ENCODE measurements at places on chromosomes 7 and 10.

- no peak for DNase-seq
These were observed 32.4 kb upstream of the CCDC7 start for GRCh38 chr10:32413513-32413912.

GRCh38 chr7:110918949-110919548 lies 171.9 kb upstream of the LRRN3 start:
- DNase-seq, result no peak

GRCh38 chr10:21318540-21319167 lies 206.8 kb downstream of the SKIDA1 start:
- no peak for DNase-seq

- no peak for DNase-seq
These were observed 338.0 kb upstream of the MKI67 start for GRCh38 chr10:128463991-128464760.

GRCh38 chr10:106384496-106384895 lies 780.0 kb downstream of the SORCS1 start:
- DNase-seq, result no peak

DNA sequence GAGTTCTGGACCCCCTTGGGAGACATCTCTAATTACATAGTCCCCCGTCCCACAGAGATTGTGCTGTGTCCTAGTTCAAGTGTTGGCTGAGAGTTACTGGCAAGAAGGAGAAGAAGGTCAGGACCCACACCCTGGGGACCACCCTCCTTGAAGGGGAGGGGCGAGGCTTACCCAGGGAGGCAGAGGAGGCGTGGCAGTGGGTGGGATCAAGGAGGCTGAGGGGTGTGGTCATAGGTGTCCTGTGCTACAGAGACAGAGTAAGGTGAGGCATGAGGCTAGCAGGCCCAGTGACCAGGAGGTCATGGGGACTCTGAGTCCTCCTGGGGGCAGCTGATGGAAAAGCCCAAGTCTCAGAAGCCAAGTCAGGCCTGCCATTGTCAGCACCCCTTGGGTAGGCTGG lies 29.4 kb upstream of the ADCYAP1R1 start:
- no peak for DNase-seq

- DNase-seq, result no peak
These were observed 39.7 kb upstream of the ANTXRL start for GRCh38 chr10:46247181-46247475.

DNA sequence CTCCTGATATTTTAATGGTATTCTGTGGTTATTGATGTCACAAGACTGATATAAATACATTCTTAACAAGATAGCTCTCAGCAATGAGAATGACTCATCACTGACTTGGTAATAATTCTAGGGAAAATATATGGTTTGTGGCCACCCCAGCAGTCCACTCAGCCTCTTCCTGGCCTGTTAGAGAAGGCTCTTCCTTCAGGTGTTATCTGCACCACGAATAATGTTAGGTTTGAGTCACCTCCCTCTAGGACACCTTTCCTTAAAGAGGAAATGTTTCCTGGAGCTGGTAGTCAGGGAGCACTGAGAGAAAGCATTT lies 163.3 kb downstream of the SVIL start:
- no peak for DNase-seq

DNA sequence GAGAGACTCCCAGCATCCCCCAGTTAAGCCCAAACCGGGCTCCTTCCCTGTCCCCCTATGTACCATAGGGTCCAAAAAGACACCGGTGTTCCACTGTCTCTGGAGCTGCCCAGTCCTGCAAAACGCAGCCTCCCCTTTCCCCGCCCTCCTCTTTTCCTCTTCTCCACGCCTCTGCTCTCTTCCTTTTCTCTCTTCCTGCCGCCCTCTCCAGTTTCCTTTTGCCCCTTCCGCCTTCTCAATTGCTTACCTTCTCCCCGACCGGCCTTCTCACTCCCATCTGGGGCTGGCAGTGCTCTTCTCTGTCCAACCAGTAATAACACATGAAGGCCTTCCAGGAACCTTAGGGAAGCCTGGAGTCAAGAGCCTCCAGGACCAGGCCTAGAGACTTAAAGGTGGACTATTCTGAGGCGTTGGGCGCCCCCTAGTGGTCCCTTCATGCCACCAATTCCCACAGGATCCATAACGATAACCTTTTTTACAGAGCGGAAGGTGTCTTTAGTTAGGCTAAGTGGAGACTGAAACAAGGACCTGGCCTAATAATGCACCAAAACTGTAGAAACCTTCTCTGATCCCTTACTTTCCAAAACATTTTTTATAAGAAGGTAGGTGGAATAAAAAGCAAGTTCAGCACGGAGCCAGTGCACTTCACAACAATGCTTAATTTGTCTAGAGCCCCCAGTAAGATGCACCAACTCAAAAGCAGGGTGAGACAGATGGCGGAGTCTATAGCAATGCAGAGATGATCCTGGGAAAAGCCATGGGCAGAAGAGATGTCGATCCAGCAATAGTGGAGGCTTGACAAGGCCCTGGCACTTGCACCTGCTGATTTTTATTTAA lies 27.2 kb upstream of the MSRB2 start:
- DNase-seq, result peak; percentile 52

DNA sequence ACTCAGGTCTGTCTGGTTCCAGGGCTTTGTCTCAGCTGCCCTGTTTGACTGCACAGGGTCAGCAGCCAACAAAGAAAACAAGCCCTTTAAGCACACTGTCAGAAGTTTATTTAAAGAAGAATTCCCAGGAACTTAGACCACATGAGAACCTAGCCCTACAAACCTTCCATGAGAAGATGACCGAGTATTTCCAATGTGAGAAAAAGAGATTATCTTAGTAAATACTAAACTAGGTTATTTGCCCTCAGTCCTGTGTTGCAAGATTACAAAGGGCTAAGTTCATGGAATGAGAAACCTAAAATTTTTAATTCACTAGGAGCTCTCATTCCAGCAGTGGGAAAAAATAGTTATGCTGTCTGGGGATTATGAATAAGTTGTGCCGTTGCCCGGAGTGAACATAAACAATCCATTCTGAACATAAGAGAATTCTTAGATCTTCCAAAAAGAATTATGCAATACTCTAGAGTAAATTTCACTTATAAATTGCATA lies 46.7 kb downstream of the NOC3L start:
- DNase-seq, result no peak

DNA sequence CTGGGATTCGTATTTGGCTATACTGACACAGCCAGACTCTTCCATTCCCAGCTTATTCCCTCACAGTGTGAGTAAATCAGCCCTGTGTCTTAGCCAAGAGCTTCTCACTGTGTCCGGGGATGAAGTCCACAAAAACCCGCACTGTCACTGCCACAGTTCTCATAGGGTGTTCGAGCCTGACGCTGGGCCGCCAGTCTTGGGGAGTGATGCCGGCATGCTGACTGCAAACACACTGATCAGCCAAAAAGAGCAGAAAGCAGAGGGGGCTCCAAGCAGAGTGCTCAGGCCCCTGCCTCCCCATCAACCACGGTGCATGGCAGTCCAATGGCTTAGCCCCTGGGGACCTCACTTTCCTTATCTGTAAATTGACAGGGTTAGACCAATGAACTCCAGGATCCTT lies 36.7 kb downstream of the C10orf143 start:
- no peak for DNase-seq

GRCh38 chr10:16699435-16700057 lies 117.7 kb downstream of the RSU1 start:
- DNase-seq, result no peak

GRCh38 chr7:1740214-1740613 lies 70.1 kb downstream of the ELFN1 start:
- DNase-seq, result no peak

DNA sequence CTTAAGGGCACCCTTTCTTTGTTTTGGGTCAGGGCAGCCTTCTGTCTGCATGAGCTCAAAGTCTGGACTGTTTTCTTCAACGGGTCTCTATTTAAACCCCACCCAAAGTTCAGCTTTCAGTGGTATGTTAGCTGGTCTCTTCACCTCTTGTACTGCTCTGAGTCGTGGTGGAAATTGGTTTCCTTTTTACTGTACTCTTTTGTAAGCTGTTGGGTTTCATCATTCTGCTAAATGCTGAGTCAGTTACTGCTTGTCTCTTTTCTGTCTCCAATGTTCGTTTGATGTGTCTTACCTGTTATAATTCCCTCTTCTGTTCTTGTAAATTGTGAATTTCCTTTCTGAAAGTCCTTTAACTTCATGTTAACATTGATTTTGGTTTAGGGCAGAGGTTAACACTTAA lies 64.1 kb upstream of the MALRD1 start:
- DNase-seq, result no peak

DNA sequence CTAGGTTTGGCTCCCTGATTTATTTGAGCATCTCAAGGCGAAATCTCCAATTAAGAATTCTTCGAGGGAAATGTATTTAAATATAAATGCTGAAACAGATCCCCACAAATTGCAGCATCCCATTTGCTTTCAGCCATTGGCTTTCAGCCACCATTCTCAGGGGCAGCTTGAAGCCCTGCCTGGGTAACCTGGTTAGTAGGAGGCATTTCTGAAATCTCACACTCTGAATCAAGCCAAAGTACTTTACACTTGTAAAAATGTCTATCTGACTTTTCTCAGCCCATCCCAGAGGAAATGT lies 49.1 kb downstream of the GCC1 start:
- no peak for DNase-seq

- no peak for DNase-seq
These were observed 168.8 kb upstream of the KLF14 start for GRCh38 chr7:130902755-130903357.

DNA sequence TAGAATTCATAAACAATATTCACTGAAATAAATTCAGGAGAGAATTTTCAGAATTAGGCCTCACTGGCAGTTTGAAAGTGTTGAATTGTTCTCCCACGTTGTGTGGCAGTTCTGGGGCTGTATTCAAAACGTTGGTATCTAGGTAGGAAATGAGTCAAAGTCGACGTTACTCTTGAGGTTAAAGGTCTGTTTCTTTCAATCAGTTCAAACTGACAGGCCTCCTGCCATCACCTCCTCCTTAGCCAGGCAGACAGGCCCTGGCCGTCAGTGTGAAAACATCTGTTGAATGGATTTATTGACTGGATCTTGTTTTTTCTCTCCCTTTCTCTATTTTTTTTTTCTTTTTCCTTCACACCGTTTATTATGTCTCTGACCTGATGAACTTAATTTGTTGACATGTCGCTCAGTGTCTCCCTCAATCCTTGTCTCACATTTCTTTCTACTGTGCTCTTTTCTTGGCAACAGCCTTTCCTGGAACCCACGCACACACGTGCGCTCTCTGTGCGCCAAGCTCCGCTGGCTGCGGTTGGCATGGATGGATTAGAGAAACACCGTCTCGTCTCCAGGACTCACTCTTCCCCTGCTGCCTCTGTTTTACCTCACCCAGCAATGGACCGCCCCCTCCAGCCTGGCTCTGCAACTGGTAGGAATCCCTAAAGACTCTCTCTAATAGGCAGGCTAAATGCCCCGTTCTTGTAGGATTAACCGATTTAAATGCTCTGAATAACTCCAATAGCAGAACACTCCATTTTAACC lies 231.7 kb downstream of the HDAC9 start:
- no peak for DNase-seq

DNA sequence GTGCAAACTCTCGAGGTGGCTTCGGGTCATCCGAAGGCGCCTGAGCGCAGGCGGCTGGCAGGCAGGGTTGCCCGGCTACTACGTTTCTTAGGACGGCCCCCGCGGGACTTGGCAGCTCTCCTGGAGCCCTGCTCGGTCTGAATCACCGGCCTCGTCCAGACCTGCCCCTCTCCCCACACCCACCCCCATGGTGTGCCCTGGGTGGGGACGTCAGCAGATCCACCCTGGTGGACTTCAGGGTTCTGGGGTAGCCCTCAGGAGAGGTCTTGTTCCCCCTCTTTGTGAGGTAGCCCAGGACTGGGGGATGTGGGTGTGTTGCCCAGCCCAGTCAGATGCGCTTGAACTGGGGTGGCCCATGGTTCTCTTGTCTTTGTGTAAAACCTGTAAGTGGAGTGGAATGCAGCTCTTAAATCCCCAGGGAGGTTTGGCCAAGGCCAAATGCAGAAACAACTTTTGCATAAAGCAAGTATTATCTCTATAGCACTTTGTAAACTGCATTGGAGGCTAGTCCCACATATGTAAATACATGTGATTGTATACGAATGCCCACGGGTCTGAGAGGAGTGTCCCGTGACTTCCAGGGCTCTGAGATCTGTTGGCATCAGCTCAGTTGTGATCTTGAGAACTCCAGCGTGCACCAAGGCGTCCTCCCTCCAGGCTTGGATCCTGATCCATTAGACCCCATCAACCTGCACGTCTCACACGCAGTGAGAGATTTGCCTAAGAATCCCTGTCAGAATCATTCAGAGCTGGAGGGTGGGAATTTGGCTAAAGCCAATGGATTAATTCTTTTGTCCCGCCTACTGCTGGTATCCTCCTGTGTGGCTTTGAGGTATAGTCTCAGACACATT lies 1.8 kb downstream of the PFKFB3 start:
- DNase-seq, result no peak

- peak; percentile 58 for DNase-seq
These were observed 43.3 kb upstream of the NFKB2 start for GRCh38 chr10:102352066-102352715.

- DNase-seq, result no peak
These were observed 176.6 kb downstream of the PIP4K2A start for GRCh38 chr10:22537810-22538209.

DNA sequence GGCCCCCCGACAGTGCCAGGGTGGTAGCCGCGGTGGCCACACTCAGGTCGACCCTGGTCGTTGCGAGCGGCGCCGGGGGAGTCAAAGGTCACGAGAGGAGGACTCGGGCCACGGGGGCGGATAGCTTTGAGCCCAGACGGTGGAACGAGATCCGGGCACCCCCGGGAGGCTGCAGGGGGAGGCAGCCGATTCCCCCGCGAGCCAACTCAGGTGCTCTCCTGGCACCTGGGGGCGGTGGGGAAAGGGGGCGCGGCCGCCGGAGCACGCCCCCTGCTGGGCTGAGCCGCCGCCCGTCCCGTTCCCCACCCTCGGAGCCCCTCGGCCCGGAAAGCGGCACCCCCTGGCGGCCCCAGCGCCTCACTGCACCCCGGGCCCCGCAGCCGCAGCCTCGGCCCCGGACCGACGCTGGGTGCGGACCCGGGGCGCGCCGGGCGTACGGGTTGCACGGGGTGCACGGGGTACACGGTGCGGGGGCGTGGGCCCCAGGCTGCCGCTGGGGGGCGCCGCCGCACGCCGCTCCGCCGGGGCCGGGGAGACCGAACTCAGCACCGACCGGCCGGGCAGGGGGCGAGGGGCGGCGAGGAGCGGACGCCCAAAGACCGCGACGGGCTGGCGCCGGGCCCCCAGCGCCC lies 521 bp upstream of the NYAP1 start:
- DNase-seq, result peak; percentile 64

GRCh38 chr10:71236286-71236685 lies 23.9 kb downstream of the UNC5B start:
- no peak for DNase-seq

DNA sequence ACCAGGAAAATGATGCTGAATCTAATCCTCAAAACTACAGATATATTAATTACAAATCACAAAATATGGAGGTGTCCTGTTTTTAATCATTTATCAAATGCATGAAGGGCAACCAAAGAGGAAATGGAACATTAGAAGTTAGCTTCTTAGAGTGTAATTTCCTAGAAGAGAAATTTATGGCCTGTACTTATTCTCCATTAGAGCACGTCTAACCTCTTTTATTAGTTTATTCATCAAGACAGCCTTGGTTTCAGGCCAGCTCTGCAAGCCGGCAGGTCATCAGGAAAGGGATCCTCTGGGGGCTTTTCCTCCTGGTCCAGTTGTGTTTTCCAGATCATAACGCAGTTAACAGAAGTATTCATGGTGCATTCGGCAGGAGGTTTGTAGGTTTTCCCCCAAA lies 517.6 kb downstream of the KCNMA1 start:
- DNase-seq, result no peak
